ENCODE measurements at places on chromosomes 5 and 9.

GRCh38 chr5:154189819-154190594, 526 bp upstream of the GALNT10 start:
- DNase-seq, result peak; percentile 91

- no peak for DNase-seq
These were observed 46.3 kb upstream of the CCDC112 start for GRCh38 chr5:115342590-115343377.

GRCh38 chr5:136295914-136296313, 69.4 kb downstream of the TRPC7 start:
- DNase-seq, result no peak

DNA sequence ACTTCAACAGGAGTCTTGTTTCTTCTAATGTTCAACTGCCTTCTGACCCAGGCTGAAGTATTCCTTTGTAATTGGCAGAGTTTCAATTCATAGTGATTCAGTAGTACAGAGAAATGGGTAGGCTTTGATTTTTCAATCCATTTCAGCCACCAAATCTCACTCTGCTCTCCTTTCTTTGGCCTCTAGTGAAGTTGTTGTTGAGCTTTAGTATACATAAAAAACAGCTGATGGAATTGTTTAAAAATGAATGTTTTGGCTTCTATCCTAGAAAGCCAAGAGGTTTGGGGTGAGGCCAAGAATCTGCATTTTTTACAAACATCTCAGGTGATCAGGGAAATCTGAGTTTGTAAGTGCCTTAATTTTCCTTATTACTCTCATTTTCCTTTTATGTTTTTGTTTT, 182.9 kb upstream of the MAP1B start:
- no peak for DNase-seq

DNA sequence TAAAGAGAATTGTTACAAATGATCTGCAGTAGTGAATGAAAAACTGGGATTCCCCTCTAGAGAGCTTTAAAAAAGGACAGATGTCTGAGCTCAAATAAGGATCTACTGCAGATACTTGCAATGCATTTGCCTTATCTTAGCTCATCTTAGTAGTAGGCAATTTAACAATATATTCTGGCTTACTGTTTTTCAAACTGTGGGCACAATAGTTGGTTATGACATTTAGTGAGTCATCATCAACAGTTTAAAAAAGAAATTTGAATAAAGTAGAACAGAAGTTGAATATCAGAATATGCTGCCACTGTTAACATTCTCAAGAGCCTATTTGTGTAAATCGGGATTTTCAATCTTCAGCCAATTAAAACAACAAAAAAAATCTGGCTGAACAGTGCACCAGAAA, 6.7 kb upstream of the CAST start:
- no peak for DNase-seq

DNA sequence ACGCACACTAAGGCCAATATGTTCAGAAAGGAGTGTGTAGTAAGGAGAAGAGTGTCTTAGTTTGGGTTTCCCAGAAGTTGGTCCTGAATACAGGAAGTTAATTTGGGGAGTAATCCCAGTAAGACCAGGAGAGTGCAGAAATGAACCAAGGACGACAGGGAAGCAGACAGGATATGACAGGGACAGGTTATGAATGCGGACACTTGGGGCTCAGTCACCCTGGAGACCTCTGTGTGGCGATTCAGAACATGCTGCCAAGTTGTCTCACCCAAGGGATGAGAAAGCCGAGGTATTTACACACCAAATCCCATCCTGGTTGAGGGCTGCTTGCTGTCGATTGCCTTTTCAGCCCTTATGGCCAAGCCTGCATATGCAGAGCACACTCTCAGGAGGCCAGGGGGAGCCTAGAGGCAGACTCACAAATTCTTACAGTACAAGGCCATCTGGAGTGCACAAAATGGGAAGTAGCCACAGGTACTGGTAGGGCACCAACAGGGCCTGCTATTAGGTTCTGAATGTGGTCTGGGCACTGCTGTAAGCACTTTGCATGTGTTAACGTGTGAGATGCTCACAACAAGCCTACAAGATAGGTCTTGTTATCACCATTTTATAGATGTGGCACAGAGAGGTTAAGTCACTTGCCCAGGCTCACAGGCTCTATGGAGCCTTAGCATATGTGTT, 233.1 kb upstream of the ANKRD55 start:
- DNase-seq, result no peak

- no peak for DNase-seq
These were observed 43.6 kb upstream of the SYNPO start for GRCh38 chr5:150596826-150597225.

- no peak for DNase-seq
These were observed 852.7 kb upstream of the DMAC1 start for GRCh38 chr9:8652255-8652654.

DNA sequence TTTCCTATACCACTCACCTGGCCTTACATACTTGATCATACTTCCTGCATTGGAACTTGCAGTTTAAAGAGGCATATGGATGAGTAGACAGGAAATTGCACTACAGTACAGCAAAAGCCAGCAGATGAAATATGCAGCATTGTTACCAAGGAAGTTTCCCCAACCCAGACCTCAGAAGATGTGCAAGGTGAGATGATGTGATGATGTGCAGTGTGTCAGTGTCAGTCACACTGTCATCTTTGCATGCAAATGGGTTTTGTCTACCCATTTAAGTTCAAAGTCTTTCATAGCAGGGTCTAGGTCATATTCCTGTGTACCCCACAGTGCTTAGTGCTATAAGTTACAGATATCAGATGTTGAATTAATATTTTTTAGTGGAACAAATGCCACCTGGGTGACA, 89.3 kb upstream of the CER1 start:
- no peak for DNase-seq

DNA sequence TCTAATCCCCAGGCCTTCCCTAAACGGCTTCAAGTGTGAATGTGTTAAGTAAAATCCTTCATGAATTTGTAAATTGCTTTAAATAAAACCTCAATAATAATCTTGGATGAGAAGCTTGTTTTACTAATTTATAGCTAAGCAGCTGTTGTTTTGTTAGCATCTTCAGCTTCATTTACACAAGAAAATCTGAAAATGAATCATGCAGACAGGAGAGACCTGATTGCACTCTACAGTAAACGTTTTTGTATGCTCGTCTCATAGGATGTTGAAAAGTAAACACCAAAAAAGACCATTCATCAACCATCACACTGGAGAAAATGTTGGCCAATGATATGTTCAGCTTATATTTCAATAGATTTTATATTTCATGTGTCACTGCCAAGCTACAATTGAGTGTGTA, 40.4 kb upstream of the MAP3K1 start:
- DNase-seq, result no peak

- DNase-seq, result no peak
These were observed 363.5 kb downstream of the CDH9 start for GRCh38 chr5:26674846-26675245.

All from GM13976 (cell line).